RWPE2 (cell line): ENCODE measurements at places on chromosomes 4 and X.

- no peak for DNase-seq
Measured at GRCh38 chrX:53605004-53605403, 81.5 kb downstream of the HUWE1 start.

DNA sequence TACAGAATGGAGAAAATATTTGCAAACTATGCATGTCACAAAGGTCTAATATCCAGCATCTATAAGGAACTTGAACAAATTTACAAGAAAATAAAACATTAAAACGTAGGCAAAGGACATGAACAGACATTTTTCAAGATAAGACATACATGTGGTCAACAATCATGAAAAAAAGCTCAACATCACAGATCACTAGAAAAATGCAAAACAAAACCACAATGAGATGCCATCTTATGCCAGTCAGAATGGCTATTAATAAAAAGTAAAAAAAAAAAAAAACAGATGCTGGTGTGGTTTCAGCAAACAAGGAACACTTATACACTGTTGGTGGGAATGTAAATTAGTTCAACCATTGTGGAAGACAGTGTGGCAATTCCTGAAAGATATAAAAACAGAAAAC is 75.8 kb upstream of the IL13RA2 start:
- no peak for DNase-seq

DNA sequence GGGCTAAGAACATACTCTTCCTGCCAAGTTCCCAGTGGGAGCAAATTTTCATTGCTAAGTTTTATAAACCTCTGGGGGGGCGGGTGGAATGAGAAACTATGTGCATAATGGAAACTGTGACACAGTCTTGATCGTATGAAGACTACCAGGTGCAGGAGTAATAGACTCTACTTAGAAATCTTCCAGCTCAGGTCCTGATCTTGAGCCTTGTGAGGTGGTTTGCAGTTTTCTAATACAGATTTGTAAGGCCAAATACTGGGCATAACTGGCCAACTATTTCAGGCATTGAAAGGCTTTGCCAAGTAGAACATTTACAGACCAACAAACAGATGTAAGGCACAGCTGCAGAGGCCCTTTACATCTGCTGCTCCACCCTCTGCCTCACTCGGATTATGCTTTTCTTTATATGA is 89.7 kb upstream of the CBR4 start:
- no peak for DNase-seq

- no peak for DNase-seq
Measured at GRCh38 chrX:119790977-119791436, 423 bp downstream of the RPL39 start.

DNA sequence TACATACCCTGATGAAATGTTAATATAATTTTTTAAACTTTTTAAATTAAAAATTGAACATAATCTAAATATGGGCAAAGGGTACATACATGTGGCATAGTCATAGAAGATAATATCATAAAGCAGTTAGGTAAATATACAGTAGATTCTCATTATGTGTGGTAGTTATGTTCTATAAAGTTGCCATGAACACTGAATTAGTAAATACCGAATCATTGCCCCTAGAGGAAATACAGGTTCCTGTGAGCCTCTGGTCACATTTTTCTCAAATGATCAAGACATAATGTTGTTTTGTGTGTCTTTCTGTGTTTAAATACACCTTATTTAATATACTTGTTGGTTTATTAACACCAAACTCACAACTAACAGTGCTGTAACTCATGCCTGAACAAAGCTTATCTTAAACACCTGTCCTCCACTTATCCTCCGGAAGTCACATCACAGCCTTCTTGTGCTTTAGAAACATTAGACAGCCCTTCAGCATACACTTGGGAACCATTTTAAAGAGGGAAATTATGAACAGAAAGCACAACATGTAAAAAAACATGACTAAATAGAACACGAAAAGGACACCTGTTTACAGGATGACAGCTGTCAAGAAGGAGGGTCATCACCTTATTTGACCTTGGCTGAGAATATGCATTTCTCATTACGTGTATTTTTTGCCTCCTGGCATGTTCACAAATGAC is 169.4 kb upstream of the NAP1L5 start:
- DNase-seq: no peak

DNA sequence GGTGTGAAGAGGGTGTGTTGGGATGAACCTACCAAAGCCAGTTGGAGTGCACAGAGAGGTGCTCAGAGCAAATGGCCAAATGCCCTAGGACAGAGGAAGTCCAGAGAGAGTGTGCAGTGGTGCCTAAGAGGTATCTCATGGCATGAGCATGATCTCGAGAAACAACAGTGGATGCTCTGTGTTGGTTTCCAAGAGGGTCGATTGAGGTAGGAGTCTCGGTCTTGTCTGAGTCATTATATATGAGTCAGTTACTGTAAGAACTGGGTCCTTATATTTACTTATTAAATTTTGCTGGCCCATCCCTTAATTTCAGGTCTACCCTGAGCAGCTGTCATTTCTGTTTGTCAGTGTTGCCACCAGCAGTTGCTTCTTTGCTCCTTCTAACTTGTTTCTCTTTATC is 86.6 kb upstream of the TMEM150C start:
- no peak for DNase-seq
